ENCODE measurements at places on chromosomes 4 and X. TPM values are rescaled to one million over a fixed set of nuclear protein-coding genes. Genes with fewer than 3 reads are reported as not detected.

Gene CPZ
- not detected for total RNA-seq

Gene MAPK10
- not detected for total RNA-seq

Gene QRFPR
- total RNA-seq, result not detected

Gene ATOH1
- not detected for total RNA-seq

Gene KLB
- not detected for total RNA-seq

Gene BRS3
- not detected for total RNA-seq

Gene MGAT4D
- total RNA-seq, result not detected

Gene HSFX2
- 0.23 TPM for total RNA-seq

Gene SLC34A2
- total RNA-seq, result not detected

Gene ELMOD2
- 12.7 TPM for total RNA-seq

DNA sequence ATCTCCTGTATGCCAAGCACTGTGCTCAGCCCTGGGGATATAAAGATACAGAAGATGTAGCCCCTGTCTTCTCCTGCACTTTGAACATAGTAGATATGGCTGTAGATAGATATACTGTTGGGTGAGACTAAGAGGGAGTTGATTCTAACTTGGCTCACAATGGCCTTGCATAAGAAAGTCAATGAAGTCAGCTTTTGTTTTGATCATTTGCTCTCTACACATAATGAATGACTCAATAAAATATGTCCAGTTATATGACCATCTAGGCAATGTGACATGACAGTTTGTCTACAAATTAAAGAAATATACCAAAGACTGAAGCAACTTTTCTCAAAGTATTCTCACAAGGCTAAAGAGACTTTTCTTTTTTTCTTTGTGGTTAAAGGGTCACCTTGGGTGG is 147.6 kb upstream of the DIPK2B start:
- no peak overlapping the region for H3K4me3 ChIP-seq
- H3K27ac ChIP-seq, result no peak overlapping the region
- H3K4me1 ChIP-seq, result no peaks in the 10 kb centered on the region
- H3K27me3 ChIP-seq, result no peaks in the 10 kb centered on the region

DNA sequence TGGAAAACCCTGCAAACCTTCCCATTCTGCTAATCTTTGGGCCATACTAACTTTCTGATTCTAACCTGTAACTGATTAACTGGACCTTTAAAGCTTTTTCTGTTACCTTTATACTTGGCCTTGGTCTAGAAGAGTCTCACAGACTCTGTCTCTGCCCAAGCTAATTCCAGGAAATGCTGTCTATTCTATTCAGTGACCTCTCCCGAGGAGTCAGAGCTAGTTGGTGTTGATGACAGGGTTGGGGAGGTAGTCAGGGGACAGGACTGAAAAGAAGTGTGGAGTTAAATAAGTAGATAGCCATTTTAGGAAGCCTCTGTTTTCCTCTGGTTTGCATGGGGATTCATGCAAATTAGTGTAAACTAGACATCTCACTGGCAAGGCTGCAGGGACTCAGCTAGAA is 429.5 kb downstream of the GRID2 start:
- H3K4me1 ChIP-seq, result no peaks in the 10 kb centered on the region
- DNase-seq, result no peak
- no peaks in the 10 kb centered on the region for H3K36me3 ChIP-seq
- no peak overlapping the region for H3K27ac ChIP-seq
- H3K27me3 ChIP-seq, result no peaks in the 10 kb centered on the region

DNA sequence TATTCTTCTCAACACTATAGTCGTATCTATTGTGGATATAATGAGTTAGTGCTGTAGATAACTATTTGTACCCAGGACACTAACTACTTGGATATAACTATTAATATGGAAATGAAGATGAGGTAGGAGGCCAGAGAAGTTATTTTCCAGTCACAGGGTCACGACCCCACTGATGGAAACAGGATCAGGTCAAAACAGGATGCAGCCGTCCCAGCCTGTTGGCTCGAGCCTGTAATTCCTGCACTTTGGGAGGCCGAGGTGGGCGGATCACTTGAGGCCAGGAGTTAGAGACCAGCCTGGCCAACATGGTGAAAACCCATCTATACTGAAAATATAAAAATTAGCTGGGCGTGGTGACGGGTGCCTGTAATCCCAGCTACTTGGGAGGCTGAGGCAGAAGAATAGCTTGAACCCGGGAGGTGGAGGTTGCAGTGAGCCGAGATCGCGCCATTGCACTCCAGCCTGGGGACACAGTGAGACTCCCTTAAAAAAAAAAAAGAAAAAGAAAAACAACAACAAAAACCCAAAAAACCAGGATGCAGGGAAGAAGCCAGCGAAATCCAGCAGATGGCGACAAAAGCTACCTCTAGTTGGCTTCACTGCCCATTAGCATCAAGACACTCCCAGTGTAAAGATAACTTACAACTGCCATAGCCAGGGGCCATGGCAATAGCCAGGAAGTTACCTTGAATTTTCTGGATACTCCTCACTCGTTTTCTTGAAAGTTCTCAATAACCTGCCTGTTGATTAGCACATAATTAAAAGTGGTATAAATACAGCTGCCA is 37.9 kb upstream of the NKAP start:
- peak; percentile 40 for DNase-seq
- no peak overlapping the region for H3K4me3 ChIP-seq
- no peaks in the 10 kb centered on the region for H3K4me1 ChIP-seq
- no peaks in the 10 kb centered on the region for H3K36me3 ChIP-seq
- H3K27ac ChIP-seq, result no peak overlapping the region
- H3K27me3 ChIP-seq, result peaks cover 22% of the 10 kb centered on the region

- DNase-seq, result no peak
- no peaks in the 10 kb centered on the region for H3K27me3 ChIP-seq
- H3K27ac ChIP-seq, result no peak overlapping the region
- H3K36me3 ChIP-seq, result no peaks in the 10 kb centered on the region
- no peak overlapping the region for H3K4me3 ChIP-seq
- H3K4me1 ChIP-seq, result no peaks in the 10 kb centered on the region
These were observed 5.0 kb downstream of the TFDP3 start for GRCh38 chrX:133213117-133213516.

DNA sequence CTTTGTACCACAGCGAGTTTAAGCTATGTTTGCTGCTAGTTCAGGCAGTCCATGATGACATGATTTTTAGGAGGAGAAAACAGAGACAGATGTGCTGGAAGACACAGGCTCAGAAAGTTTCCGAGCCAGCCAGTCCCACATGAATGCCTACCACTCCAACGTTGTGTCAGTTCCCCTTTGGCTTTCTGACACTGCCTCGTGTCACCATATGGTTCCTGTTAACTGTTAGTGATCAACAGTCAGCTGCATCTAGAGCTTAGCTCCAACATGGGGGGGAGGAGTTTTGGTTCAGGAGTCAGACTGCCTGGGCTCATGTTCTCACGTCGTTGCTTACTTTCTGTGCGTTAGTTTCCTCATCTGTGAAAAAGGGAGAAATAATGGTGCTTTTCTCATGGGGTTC is 343.7 kb downstream of the MID1IP1 start:
- no peak overlapping the region for H3K4me3 ChIP-seq
- no peak for DNase-seq
- H3K27me3 ChIP-seq, result no peaks in the 10 kb centered on the region
- no peaks in the 10 kb centered on the region for H3K36me3 ChIP-seq

DNA sequence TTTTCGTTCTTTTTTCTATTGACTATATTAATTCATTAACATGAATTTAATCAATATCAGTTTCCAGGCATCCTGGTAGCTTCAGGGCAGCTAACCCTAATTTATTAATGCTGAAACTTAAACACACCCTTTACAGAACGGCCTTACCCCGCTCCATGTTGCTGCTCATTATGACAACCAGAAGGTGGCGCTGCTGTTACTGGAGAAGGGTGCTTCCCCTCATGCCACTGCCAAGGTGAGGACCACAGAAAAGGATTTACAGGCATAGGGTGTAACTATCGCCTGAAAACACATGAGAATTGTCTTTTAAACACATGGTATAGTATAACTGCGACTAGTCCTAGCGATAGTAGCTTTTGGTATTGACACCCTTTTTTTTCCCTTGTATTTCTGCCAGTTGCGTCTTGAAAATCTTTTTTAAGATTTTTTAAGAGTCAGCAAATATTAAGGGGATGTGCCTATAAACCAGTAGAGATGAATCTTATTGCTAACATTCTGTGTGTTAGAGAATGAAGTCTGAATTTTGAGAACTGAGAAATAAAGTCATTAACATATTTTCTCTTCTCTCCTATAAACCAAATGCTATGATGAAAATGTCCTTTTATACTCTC is 229.0 kb downstream of the ANK2 start:
- H3K4me3 ChIP-seq, result no peak overlapping the region
- no peak overlapping the region for H3K27ac ChIP-seq
- no peaks in the 10 kb centered on the region for H3K4me1 ChIP-seq
- DNase-seq, result peak; percentile 76
- no peaks in the 10 kb centered on the region for H3K36me3 ChIP-seq

GRCh38 chrX:17030092-17030491 is 83.6 kb downstream of the REPS2 start:
- DNase-seq, result no peak
- no peak overlapping the region for H3K4me3 ChIP-seq
- H3K36me3 ChIP-seq, result no peaks in the 10 kb centered on the region

DNA sequence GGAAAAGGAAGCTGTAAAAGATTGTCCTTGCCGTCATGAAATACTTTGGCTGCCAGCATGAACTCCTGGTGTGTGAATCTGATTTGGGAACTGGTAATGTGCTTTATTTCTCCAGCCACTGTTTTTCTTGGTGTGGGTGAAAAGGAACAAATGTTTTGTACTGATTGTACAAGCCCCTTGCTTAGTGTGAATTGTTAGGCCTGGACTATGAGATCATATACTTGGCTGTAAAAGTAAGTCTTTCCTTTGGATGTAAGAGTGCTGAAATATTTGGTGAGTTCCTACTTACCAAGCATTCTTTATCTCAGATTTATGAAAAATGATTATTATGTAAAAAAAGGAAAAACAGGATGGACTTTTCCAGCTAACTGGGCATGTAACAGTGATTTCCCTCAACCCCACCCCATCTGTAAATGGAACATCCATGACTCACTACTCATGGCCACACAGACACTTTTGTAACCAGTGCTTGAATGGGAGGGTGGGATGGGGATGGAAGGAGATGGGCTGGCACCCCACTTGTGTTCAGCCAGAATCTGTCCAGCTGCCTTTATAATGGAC is 6.3 kb downstream of the FNIP2 start:
- peaks cover 58% of the 10 kb centered on the region for H3K4me1 ChIP-seq
- no peak overlapping the region for H3K27ac ChIP-seq
- no peak overlapping the region for H3K4me3 ChIP-seq

- H3K27ac ChIP-seq, result no peak overlapping the region
- H3K4me3 ChIP-seq, result no peak overlapping the region
- no peaks in the 10 kb centered on the region for H3K27me3 ChIP-seq
- DNase-seq, result peak; percentile 38
- peaks cover 4% of the 10 kb centered on the region for H3K36me3 ChIP-seq
These were observed 77.8 kb upstream of the MXD4 start for GRCh38 chr4:2339458-2340271.

- H3K4me1 ChIP-seq, result peaks cover 37% of the 10 kb centered on the region
- no peak overlapping the region for H3K27ac ChIP-seq
- no peak for DNase-seq
- H3K27me3 ChIP-seq, result no peaks in the 10 kb centered on the region
- no peak overlapping the region for H3K4me3 ChIP-seq
These were observed 75.4 kb upstream of the C4orf50 start for GRCh38 chr4:6093671-6094070.

- H3K36me3 ChIP-seq, result no peaks in the 10 kb centered on the region
- H3K4me1 ChIP-seq, result peaks cover 5% of the 10 kb centered on the region
- no peak overlapping the region for H3K27ac ChIP-seq
- no peak overlapping the region for H3K4me3 ChIP-seq
These were observed 47.9 kb downstream of the RGS12 start for GRCh38 chr4:3340700-3341083.

DNA sequence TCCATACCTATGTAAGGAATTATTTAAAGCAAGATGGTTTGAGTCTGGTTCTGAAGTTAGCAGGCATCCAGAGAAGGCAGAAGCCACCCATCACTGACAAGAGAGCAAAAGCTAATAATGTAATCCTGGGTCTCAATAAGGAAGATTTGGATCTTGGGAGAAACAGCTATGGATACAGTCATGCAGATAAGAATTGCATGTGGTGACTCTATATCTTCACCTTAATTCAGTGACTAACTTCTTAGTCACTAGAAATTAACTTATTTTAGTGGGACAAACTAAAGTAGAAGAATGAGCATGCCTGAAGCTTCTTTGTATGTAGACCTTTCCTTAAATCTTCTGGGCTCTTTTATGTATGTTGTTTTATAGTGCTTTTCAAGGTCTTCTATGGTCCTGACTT is 66.6 kb downstream of the ATP10D start:
- no peak for DNase-seq
- H3K36me3 ChIP-seq, result peaks cover 22% of the 10 kb centered on the region
- no peaks in the 10 kb centered on the region for H3K27me3 ChIP-seq
- no peak overlapping the region for H3K4me3 ChIP-seq
- no peaks in the 10 kb centered on the region for H3K4me1 ChIP-seq

GRCh38 chr4:155941820-155942219 is 11.8 kb downstream of the CTSO start:
- no peak overlapping the region for H3K27ac ChIP-seq
- H3K4me1 ChIP-seq, result no peaks in the 10 kb centered on the region
- H3K27me3 ChIP-seq, result no peaks in the 10 kb centered on the region
- no peak overlapping the region for H3K4me3 ChIP-seq
- H3K36me3 ChIP-seq, result no peaks in the 10 kb centered on the region

- no peak for DNase-seq
- H3K27me3 ChIP-seq, result no peaks in the 10 kb centered on the region
- no peak overlapping the region for H3K4me3 ChIP-seq
- no peaks in the 10 kb centered on the region for H3K36me3 ChIP-seq
These were observed 103.6 kb upstream of the BMP3 start for GRCh38 chr4:80926891-80927290.

DNA sequence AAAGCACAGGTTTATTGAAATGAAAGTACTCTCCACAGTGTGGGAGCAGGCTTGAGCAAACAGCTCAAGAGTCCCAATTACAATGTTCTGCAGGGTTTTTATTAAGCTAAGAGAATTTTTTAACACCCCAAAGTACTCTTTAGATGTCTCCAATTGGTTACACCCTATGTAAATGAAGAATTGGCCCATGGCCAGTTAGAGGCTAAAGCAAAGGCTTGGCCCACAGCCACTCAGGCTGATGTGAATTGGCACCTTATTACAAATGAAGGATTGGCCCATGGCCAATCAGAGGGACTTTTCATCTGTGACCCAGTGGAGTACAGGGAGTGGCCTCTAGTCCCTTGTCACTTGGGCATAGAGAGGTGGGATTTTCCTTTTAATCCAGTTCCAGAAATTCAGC is 30.1 kb upstream of the IQCM start:
- no peaks in the 10 kb centered on the region for H3K36me3 ChIP-seq
- H3K27me3 ChIP-seq, result no peaks in the 10 kb centered on the region
- no peak for DNase-seq
- H3K27ac ChIP-seq, result no peak overlapping the region
- H3K4me3 ChIP-seq, result no peak overlapping the region
- H3K4me1 ChIP-seq, result no peaks in the 10 kb centered on the region

- no peaks in the 10 kb centered on the region for H3K36me3 ChIP-seq
- peak; percentile 81 for DNase-seq
- H3K4me3 ChIP-seq, result no peak overlapping the region
- H3K4me1 ChIP-seq, result peaks cover 24% of the 10 kb centered on the region
These were observed 81.9 kb downstream of the FAM114A1 start for GRCh38 chr4:38949411-38950051.

GRCh38 chr4:165118256-165118909 is 5.7 kb upstream of the TMEM192 start:
- DNase-seq, result no peak
- peaks cover 20% of the 10 kb centered on the region for H3K4me1 ChIP-seq
- no peak overlapping the region for H3K4me3 ChIP-seq
- H3K36me3 ChIP-seq, result no peaks in the 10 kb centered on the region
- peaks cover 26% of the 10 kb centered on the region for H3K27me3 ChIP-seq

- H3K4me1 ChIP-seq, result no peaks in the 10 kb centered on the region
- H3K27ac ChIP-seq, result no peak overlapping the region
- no peak overlapping the region for H3K4me3 ChIP-seq
These were observed 72.2 kb downstream of the RASGEF1B start for GRCh38 chr4:81399306-81400086.

Measured in activated CD8-positive, alpha-beta memory T cell treated with anti-CD3 and anti-CD28 coated beads, Interleukin-2, amount 10 ng/mL, durations not matched to agents 7 days and 5 days (primary cell).